ENCODE measurements at places on chromosomes 7 and 10.

- DNase-seq, result peak; percentile 30
Observed at GRCh38 chr10:7788639-7789286, 786 bp downstream of the ATP5F1C start.

GRCh38 chr10:28841625-28842024, 164.3 kb downstream of the BAMBI start:
- no peak for DNase-seq

- no peak for DNase-seq
Observed at GRCh38 chr7:51325908-51326307, 9.3 kb upstream of the COBL start.

- DNase-seq, result no peak
Observed at GRCh38 chr7:94355454-94355853, 39.2 kb upstream of the COL1A2 start.

- no peak for DNase-seq
Observed at GRCh38 chr10:96152437-96152836, 22.3 kb downstream of the ZNF518A start.

GRCh38 chr7:100856871-100857282, 4.4 kb downstream of the SLC12A9 start:
- no peak for DNase-seq

DNA sequence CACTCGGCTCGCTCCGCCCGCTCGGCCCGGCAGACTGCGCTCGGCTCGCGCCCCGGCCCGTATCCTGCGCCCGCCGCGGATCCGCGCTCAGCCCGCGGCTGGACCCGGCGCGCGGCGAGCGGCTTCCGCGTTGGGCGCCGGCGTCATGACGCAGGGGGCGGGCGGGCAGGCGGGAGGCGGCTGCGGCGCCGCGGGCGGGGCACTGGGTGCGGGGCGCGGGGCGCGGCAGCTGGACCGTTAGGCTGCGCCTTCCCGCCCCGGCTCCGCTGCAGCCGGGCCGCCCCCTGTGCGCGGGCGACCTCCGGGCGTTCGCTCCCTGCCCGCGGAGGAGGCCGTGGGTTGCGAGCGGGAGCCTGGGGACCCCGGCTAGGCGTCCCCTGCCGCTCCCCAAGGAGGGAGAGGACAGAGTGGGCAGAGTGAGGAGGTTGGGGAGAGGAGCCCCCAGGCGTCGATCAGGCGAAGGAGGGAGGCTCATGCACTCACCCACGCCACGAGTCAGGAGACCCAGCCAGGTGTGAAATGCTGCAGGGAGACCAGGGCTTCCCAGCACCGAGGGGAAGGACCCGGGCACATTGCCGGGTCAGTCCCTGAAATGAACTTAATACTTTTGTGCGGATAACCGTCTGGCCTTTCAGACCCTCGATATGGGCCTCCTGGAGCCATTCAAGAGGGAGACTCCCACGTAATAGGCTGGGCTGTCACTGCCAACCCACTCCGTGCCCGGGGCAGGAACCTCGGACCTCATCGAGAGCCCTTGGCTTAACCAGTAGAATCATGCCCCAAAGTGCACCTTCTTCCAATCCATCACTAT, at the start of gene PIP4K2A:
Gene PIP4K2A (minus strand): TSS at position 100 of the 811 bp plus-strand sequence. CDS start 252 bp downstream, outside the sequence.
- peak; percentile 33 for DNase-seq

Measured in kidney glomerular epithelial cell (primary cell).